ENCODE measurements at places on chromosomes 3 and 15.

DNA sequence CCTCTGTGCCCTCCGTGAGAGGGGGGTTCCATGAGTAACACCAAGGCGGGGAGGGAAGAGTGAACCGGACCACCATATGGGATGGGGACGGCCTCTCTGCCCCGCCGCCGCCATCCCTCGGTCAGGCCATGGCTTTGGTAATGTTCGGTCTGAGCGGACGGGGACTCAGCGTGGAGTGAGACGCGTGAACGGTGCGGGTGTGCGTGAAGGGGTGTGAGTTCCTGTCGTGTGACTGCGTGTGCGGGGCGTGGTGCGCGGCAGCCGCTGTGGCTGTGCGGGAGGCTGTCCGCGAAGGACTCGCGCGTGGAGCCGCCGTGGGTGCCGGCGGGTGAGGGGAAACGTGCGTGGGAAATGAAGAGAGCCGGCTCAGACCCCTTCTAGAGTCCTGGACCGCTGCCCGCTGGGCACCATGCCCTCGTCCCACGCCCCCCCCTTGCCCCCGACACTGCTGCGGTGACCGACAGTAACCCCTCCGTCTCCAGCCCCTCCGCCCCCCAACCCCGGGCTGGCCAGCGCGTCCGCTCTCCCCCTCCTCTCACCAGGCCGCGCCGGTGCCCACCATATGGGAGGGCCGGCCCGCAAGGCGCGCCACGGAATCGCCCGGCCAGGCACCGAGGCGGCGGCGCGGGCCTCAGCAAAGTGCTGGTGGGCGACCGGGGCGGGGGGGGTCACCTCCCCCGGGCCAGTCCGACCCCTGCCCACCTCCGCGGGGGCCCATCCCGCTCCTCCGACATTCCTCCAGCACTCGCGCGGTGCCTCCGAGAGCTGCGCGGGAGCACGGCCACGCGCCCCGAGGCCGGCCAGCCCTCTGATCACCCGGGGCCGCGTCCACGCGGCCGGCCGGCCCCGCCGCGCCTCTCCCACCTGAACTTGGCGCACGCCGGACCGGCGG is 589 bp downstream of the KLF15 start:
- DNase-seq = no peak

DNA sequence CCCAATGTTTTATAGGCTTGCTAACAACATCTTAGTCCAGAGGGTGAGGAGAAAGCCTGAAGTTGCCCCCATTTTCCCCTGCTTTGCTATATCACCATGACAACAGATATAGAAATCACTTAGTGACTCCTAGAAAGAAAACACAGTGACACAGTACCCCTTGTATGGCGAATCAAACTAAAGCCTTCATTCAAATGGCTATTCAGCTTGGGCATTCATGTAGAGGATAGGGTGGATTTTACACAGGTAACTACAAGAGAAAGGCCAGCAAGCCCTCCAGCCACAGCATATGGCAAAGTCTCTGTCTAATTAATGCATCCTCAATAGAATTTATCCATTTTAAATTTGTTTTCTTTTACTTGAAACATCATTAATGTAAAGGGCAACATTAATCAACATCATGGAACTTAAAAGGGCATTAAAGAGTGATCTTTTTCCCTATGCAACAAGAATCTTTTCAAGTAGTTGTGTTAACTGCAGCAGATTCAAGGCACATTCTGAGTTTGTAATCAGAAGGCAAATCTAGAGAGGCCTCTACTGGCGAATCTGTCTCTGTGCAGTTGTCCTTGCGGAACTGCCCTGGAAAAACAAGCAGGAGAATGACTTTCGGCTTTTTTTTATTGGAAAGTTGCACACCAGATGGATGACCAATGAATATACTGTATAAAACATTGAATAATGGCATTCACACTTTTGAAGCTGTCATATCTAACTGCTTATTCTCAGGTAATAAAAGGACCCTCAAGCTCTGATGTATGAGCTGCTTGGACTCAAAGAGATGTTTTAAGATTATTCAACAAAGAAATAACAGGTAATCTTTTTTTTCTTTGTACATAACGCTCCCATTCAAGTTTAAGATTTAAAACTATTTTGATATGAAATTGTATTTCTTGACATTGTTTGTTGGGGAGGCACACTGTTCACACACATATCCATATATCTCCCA is 621.7 kb upstream of the AGTR1 start:
- peak; percentile 49 for DNase-seq

DNA sequence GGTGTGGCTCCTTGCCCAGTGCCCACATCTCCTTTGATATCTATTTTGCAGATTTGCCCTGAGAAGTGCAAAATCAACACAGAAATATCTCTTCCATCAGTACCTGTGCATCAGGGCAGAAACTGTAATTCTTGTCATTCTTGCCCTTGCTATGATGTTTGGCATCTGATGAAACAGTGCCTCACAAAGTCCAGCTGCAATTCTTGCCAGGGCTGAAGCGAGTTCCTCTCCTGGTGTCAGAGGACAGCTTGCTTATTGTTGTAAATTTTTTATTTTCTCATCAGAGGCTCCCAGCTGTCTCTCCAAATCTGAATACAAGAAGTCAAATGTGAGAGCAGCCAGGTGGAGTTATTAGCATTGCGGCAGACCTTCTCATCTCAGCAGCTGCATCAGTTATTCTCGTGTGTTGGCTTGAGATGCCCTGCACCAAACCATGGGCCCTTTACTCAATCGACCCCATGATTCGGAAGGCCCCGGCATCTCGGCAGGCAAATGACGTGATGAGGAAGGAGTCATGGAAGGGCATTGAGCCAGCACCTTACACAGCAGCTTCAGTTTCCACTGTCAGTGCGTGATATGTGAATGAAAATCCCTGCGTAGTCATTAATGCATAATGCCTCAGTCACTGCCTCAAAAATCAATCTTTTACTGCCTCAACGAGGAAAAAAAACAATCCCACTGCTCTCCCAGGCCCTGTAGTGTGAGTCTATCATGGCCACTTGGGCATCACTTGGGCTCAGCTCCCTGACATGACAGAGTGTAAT is 93.4 kb downstream of the CCNL1 start:
- no peak for DNase-seq

DNA sequence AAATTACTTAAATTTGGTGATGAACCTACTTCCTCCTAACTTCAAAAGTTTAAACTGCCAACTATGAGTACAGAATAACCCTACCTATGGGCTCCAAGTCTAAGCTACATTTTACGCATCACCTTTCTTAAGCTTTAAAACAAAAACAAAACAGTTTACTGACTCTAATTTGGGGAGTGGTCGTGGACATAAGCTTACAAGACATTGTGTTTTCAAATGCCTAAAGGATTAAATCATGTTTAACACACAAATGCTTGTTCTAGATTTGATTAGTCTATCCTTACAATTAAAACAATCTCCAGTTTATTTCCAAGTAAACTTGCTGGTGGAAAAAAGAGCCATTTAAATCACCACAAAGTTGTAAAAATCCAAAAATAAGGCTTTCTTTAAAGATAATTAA is 62.2 kb downstream of the UACA start:
- DNase-seq = no peak

GRCh38 chr15:35958021-35958420 is 412.1 kb upstream of the DPH6 start:
- peak; percentile 89 for DNase-seq

DNA sequence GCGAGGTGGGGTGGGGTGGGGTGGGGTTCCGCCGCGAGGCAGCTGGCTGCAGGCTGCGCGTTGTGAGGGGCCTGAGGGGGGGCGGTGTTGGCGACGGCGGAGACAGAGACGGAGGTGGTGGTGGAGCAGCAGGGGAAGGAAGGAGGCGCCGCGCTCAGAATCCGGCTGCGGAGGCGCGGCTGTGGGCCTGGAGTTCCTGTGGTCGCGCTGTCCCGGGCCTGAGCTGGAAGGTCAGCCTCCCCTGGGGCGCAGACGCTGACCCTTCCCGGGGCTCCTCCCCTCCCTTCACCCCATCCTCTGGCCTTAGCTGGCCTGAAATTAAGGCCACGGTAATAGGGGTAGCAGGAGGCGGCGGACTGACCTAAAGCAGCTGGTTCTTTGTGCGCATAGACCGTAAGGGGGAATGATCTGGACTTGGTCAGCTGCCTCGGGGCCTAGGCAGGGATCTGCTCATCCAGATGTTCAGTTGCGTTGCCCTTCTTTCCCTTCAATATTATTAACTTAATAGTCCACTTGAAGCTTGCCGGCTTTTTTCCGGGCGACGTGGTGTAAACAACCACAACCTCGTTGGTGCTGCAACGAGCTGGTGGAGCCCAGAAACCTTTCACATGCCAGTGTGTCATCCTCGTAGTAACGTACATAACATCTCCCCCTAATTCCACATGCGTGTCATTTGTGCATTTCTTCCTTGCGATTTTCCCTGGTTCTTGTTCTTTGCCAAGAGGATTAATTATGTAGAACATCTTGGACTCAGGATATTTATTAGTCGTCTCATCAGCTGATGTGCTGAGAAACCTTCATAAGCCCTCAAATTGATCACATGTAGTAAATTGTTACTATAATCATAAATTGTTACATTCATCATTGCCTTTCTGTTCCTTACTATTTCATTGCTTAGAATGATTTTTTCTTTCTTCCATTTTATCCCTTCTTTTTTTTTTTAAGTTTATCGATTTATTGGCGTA is 626 bp downstream of the SEC62 start:
- DNase-seq = no peak

GRCh38 chr3:5275529-5275928 is 88.0 kb downstream of the EDEM1 start:
- no peak for DNase-seq

Data from NCI-H1436 treated with DMSO at 0.1 percent for 48 hours (cell line).